ENCODE measurements at places on chromosomes 6 and 20.
A peak's percentile ranks its signal among the peaks of the same experiment; 100 is the strongest.

GRCh38 chr20:9507544-9508239 is 6.7 kb upstream of the LAMP5 start:
- DNase-seq = no peak

DNA sequence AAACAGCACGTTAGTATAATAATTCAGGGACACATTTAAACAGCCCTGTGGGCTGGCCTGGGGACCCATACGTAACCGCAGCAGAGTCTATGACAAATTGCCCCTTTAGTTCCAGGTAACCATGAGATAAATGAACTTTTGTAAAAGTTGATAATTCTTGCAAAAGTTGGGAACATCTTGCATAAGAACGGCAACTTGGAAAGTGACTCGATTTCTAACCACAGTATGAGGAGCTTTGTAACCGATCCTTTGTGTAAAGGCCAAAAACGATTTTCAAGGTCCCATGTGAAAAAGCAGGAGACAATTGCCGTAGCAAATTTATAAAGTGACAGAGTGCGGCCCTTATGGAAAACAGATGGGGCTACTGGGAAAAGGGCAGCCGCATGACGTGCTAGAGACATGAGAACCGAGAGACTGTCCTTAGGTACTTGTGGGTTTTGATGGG is 81.6 kb downstream of the PSMG4 start:
- peak; percentile 48 for DNase-seq

DNA sequence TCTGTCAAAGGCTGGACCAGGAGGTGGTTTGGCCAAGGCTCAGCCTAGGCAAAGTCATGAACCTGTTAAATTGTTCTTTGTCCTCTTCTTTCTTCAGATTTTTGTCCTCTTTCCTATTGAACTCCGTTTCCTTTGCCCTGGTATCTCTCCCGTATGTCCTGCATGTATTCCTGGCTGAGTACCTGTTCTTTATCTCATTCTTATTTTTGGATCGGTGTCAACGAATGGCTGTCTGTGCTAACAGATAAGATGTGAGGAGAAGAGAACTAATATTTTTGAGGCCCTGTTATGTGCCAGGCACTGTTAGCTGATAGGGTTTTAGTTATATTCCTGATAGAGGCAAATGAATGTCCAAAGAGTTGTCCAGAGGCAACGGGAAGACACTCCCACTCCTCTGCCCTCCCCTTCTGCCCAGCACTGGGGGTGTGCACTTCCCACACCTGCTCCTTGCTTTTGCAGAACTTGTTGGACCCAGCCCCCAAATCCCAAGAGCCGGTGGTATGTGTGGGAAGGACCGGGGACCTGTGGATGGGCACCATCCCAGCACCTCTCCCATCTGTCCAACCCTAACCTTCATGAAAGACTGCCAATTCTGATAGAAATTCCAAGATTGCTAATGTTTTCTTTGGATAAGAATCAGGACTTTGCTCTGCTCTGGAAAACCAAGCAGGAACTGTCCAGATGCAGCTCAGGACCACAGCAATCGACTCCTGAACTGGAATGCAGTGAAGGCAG is 20.6 kb downstream of the MMP24OS start:
- DNase-seq = no peak

DNA sequence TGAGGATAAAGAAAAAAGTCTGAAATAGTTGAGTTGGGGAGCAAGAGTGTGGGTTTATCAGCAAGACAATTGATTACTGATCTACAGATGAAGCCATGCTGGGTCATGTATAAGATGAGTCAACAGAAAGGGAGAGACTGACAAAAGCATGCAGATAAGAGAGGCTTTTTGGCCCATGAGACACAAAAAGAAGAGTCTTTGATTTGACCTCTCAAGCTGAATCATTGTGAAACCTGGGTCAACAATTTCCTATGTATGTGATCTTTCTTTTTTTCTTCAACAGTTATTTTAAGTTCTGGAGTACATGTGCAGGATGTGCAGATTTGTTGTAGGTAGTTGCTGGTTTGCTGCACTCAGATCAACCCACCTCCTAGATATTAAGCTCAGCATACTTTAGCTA is 15.9 kb downstream of the RIMS1 start:
- DNase-seq = no peak

- peak; percentile 10 for DNase-seq
Observed at GRCh38 chr6:97189767-97190166, 93.2 kb downstream of the MMS22L start.

- DNase-seq = peak; percentile 98
Observed at GRCh38 chr6:57313711-57314471, 3.5 kb upstream of the PRIM2 start.

DNA sequence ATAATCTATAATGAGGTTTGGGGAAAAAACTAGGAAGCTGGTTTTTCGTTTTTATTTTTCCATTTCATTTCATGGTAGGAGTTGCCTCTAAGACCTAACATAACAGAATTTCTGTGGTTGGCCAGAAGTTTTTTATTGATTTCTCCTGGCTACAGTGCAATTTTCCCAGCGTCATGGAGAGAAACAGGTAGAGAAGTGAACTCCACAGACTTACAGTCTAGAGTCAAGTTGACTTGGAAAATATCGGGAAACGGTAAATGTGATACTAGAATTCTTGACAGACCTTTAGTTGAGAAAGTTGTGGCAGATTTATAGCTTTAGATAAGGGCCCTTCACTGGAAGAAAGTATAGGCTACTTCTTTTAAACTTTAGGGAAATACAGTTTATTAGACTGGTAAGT is 238.3 kb downstream of the DOK5 start:
- no peak for DNase-seq

DNA sequence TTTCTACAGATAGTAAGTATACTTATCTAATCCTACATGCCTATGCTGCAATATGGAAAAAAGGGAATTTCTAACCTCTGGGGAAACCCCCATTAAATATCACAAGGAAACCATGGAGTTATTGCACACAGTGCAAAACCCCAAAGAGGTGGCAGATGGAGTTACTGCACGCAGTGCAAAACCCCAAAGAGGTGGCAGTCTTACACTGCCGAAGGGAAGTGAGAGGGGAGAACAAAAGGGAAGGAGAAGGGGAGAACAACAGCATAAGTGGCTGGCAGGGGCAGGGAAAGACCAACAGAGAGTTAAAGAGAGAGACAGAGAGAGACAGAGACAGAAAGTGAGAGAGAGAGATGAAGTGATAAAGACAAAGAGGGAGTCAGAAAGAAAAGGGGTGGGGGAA is 43.8 kb upstream of the EIF2S2 start:
- DNase-seq = no peak

DNA sequence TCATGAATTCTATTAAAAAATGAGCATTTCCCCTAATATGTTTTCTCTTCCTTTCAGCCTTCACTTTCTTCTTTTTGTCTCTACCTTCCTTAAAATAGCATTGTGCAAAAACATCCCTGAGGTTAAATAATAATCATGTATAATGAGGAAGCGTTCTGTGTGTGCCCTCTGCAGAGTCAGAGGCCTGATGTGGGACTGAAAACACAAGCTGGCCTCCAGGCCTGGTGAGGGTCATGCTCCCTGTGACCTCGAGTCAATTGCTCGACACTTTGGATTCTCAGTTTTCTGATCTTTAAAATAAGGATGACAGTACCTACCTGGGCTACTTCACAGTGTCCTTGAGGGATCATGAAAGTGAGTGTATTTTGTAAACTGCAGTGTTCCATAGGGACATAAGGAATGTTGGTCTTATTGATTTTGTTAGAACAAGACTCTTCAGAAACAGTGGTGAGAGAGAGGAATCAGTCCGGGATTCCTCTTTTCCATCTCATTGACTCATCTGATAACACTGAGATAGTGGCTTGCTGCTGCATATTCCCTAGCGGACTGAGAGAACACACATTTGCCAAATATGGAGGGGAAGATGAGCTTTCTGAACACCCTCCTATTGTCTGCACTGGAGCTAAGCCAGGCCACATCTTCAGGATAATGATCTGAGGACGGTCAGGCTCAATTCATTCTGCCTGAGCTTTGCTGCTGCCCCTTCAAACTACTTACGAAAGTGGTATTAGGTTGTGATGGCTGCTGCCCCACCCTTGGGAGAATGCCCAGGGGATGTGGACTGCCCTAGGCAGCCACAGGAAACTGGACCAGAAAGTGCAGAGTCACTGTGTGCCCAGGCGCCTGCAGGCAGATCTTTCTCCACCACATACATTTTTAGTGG is 39.6 kb upstream of the PDE7B start:
- no peak for DNase-seq

GRCh38 chr20:25259788-25260254 is 11.9 kb downstream of the PYGB start:
- no peak for DNase-seq

GRCh38 chr6:128240024-128240428 is 280.4 kb downstream of the PTPRK start:
- DNase-seq = no peak

- peak; percentile 72 for DNase-seq
Observed at GRCh38 chr6:20757761-20758160, 223.5 kb downstream of the CDKAL1 start.

Measured in stromal cell of bone marrow (primary cell).